ENCODE measurements at places on chromosomes 6 and 20.

- DNase-seq, result no peak
Measured at GRCh38 chr20:10970109-10970508, 296.3 kb upstream of the JAG1 start.

DNA sequence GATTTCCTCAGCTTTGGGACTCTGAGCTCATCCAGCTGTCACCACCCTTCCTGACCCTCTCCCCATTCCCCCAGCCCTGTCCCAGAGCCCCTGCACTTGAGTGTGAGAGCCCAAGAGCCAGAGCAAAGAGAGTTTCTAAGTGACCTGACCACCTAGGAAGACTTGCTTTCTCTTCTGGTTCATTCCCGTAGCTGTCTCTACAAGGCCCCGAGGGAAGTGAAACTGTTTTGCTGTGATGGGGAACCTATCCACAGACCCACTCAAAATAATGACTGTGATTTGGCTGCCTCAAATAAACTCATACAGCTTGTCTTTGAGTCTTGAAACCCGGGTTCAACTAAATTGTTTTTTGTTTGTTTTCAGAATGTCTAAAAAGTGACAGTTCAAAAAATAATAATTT is 74.6 kb upstream of the XRN2 start:
- no peak for DNase-seq

GRCh38 chr20:61896058-61896961 is 169.4 kb downstream of the TAF4 start:
- DNase-seq, result peak; percentile 31

DNA sequence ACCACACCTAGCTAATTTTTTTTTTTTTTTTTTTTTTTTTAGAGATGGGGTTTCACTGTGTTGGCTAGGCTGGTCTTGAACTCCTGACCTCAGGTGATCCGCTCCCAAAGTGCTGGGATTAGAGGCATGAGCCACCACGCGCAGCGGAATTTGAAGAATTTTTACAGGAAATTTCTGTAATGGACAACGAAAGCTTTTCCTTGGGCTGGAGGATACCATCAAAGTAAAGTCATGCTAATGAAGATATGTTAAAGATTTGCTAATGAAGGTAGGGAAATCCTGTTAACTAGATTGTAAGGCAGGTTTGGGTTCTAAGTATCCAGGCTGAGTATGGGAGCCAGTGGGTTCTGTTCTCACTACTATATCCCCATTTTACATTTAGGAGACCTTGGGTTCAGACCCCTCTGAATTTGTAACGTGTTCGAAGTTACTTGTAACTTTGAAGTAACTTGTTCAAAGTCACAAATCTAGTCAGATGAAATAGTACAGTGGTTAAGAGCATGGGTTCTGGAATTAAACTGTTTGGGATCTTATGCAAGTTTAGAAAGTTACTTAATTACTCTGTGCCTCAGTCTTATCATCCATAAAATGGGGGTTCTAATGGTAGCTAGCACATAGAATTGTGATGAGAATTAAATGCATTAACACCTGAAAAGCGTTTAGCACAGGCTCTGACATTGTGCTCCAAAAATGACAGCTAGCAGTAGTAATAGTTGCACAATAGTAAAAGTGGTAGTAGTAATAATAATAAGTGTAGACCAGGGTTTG is 123.4 kb upstream of the GPR6 start:
- DNase-seq, result no peak

DNA sequence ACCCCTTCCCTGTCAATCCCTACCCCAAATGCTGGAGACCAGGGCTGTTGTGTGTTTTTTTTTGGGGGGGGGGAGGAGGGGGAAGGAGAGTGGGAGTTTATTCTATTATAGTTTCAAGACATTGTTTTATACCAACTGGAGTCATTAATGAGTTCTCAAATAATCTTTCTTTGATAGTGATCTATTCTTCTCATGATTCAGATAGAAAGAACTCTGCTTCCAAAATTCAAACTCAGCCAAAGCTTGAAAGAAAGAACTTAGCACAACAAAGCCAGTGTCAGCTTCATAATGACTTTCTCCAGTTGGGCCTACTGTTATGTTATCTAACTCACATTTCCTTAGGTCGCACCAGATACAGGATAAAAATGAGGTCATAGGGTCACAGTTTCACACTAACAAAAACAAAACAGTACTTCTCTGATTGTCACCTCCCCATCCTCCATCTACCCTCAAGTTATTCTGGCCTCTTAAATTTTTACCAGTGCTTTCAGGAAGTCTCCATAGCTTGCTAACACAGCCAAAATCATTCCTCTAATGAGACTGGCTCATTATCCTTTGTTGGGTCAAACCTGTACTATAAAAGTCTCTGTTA is 19.0 kb upstream of the MAP3K7 start:
- DNase-seq, result no peak

GRCh38 chr6:105593805-105594671 is 191.2 kb upstream of the PREP start:
- DNase-seq, result no peak

- DNase-seq, result no peak
Measured at GRCh38 chr20:34715384-34715783, 11.2 kb downstream of the TP53INP2 start.

GRCh38 chr20:42775866-42776265 is 413.8 kb downstream of the PTPRT start:
- no peak for DNase-seq
